GDM1 (cell line): ENCODE measurements at places on chromosomes 7 and 10.

GRCh38 chr7:130732980-130733930, 752 bp downstream of the KLF14 start:
- DNase-seq: no peak

DNA sequence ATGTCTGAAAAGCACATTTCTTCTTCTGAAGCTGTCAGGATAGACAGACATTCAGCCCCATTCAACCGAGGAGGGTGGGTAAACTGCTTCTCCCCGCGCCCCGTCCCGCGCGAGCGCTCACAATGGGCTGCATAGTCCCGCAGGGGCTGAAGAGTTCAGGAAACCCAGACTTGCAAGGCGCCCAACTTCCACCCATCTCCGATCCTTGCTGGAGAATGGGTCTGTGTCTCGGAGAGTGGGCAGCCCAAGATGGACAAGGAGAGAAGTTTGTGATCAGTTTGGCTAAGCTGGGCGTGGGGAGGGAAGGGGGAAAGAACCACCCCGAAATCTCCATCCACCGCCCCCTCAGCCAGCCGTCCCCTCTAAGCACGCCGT, 686 bp downstream of the AASS start:
- DNase-seq: no peak

GRCh38 chr10:71712572-71713134, 6.9 kb downstream of the C10orf105 start:
- no peak for DNase-seq

DNA sequence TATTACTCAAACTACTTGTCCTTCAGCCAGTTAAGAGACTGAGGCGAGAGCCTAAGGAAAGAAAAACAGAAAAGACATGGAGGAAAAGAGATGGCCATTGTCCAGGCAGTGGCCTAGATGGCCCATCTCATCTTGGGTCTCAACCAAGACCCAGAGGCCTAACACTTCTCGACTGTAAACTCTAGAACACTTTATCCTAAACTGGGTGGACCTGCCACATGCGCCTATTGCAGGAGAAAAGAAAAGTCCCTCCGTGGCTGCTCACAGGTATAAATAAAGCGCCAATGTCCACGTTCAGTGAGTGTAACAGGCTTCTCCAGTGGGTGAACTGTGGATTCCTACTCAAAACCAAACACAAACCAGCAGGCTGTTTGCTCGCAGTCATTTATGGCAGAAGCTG, 92.7 kb upstream of the DDC start:
- no peak for DNase-seq

DNA sequence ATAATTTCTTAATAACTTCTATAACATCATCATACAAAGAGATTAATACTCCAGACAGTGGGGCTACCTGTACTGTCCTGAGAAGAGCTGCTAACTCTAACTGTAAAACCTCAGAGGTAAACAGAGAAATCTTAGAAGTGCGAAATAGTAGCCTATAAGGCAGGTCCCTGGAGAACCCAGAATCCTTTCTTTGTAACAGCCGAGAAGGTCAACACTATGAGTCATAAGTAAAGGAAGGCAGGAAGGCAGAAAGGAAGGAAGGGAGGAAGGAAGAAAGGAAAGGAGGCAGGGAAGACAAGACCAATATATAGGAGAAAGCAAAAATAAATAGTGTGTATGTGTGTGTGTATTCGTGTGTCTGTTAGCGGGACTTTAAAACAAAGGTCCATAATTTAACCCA, 540.6 kb downstream of the ZWINT start:
- no peak for DNase-seq

DNA sequence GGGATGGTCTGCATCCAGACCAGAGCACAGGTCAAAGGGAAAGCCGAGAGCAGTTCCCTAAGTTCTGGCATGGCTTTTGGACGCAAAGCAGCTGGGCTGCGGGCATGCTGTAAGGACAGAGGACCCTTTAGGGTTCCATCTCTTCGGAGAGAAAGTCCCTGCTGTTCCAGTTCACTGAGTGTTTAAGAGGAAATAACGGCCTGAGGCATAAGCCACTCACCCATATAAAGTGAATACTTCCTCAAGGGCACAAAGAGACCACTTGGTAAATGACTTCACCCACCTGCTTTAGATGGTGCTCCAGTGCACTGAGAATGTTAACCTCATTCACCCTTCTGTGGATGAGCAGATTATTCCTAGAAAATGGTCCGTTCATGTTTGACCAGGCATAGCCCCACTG, 586.7 kb upstream of the GALNT17 start:
- DNase-seq: no peak

- no peak for DNase-seq
Measured at GRCh38 chr7:33191340-33191739, 62.0 kb downstream of the BBS9 start.

DNA sequence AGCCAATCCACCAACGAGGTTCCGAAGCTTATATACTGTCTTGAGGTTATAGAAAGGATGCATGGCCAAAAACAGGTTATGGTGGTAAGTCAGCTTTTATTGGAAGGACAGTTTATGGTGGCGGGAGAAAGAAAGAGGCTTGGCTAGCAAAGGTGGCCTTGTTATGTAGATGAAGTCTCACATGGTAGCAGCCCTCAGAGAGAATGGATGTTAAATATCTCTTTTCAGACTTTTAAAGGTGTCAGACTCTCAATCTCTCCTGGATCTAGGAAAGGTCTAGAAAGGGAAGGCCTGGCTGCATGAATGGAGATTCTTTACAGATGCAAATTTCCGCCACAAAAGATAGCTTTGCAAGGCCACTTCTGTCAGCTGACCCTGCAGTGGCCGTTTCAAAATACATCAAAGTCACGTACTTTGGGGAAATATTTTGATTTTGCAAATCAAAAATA, 333.8 kb downstream of the GALNT17 start:
- no peak for DNase-seq

- DNase-seq: no peak
Measured at GRCh38 chr7:101733713-101734475, 83.5 kb upstream of the CUX1 start.

DNA sequence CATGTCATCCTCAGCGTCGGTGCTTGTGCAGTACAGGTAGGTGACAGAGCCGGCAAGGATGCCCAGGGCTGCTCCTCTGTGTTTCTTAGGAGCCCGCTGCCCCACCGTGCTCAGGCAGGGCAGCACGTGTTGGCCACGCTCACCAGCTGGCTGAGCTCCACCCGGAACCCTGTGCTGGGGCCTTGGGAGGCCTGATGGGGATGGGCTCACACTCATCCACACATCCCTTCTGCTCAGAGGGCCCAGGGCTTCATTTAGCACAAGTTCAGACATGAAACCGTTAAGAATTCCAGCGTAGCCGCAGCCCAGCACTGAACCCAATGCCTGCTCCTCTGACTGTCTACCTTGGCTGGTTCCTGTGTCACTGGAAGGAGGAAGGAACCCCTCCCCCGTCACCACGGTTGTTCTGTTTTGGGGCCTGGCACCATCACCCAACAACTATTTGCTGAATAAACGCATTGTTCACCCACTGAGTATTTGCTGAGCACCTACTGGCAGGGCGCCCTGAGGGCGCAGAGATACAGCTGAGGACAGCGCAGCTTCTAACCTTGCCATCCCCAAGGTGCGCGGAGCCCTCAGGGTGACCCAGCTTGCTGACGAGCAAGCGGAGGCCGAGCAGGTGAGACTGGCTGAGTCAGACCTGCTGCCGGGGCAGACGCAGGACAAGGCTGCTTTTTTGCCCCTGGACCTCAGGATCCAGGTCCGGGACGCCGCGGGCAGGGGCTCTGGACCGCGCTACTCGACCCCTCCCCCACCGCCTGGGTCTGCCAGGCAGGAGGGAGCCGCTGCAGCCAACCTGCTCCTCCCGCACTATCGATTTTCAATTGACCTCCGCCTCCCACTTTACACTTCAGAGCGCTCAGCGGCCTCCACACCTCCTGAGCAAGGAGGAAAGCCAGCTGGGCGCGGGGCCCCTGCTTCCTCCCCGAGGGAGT, 50.6 kb upstream of the RET start:
- no peak for DNase-seq

DNA sequence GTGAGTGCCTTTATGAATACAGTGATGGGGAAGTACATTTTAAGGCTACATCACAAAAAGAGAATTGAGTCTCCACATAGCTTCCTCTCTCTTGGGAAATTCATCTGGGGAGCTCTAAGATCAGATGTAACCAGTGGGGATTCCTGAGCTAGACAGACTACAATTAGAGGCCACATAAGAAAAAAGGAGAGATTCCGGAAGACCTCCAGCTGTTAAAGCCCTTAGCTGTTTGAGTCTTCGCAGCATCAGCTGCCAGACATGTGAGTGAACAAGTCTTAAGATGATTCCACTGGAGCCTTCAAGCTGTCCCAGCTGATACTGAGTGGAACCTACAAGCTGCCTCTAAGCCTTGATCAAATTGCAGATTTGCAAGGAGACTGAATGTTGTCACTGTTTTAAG, 448.5 kb downstream of the NXPH1 start:
- DNase-seq: no peak

- no peak for DNase-seq
Measured at GRCh38 chr7:123552641-123553040, 5.0 kb downstream of the NDUFA5 start.

DNA sequence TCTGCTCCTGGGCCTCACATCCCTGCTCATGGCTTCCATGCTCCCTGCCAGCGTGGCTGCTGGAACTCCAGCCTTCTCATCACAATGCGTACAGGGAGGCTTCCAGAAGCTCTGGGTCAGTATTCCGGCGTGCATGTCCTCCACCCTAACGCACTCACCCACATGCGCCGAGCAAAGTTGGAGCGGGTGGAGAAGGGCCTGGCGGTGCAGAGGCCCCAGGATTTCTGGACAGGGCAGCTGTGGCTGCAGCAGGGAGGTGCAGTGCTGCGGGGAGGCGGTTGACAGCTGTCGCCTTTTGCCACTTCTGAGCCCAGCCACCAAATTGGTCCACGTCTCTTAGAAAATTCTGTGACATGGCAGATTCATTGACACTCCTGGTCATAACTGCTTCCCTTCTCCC, 33.6 kb upstream of the FAM20C start:
- DNase-seq: no peak

DNA sequence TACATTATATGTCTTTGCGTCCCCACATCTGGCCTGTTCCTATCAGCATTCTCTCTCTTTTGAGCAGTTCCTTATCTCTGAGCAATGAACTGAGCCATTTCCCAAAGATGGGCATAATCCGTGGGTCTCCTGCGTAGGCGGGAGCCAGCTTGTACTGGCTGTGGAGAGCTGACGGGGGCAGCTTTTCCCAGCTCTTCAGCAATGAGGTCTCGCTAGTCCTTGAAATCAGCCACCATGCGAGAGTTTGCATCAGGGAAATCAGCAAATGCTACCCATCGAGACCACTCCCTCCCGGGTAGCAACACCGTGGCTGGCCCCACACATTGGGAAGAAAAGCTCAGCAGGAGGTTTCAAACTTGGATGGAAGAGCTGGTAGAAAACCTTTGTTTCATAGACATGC, 51.9 kb upstream of the FAM180A start:
- no peak for DNase-seq

DNA sequence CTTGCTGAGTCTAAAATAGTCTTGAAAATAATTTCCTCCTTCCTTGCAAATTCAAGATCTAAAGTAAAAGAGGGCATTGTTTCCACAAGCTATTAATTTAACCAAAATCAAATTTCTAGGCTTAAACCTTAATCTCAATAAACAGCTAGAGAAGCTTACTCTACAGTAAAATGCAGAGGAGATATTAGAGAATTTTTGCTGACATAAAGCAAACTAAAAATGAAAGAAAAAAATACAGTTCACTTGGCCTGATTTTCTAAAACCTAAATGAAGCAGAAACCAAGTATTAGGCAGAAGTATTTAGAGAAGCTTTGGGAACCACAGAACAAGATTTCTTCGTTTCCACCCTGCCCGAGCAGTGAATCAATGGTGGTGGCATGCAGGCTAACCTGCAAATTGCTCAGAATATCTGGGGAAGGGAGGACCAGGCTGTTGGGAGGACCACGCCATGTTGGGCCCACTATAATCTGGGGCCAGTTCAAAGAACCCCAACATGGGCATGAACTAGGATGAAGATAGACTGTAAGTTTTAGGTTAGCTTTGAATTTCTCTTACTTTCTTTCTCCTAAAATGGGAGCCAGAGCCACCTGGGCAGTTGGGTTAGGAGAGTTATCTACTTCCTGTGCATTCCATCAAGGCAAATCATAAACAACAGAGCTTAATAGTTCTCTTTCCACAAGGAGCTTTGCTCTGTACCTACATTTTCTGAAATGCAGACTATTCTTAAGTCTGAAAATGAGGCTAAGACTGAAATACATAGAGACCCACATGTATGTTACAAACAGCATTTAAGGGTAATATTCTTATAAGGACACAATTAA, 4.1 kb downstream of the LAMB1 start:
- DNase-seq: no peak

GRCh38 chr7:44709011-44709915, 39.4 kb upstream of the ZMIZ2 start:
- no peak for DNase-seq

- no peak for DNase-seq
Measured at GRCh38 chr7:141271451-141271850, 197.6 kb downstream of the TMEM178B start.

DNA sequence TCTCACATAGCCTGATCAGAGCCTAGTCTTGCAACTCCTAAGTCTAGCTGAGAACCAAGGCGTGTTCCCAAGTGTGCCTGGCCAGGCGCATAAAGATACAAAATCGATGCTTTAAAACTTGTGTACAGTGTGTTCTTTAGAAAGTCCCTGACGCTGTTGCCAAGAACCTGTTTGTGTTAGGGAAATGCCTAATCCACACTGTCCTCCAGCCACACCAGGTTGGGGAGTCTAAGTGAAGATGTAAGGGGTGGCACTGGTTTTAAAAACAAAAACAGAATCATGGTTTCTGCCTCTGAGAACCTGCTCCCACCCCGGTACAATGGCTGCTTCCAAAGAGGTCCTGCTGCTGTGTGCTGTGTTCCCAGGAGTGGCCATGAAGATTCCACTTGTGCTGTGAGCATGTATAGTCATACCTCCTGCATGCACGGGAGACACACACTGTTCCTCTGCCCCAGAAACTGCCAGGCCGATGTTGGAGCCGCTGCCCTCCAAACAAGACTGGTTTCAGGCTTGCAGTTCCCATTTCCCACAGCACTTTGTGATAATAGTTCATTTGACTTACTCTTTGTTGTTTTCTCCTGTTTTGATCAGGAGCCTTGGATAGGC, 88.5 kb downstream of the CCNY start:
- DNase-seq: no peak

DNA sequence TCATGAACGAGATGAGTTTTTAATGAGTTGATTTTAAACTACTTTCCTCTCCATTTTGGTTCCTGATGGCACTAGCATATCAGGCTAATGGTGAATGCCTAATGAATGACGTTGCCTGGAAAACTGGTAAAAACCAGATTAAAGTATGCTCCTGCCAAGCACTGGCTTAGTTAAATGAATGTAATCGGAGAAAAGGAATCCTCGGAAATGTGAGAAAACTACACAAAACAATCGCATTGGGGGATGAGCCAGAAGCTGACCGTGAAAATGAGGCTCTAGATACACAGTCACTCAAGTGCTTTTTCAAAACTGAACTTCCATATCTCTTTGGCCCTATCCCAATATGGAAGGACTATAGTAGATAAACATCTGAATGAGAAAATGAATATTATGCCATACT, 153.8 kb upstream of the COL1A2 start:
- no peak for DNase-seq

- DNase-seq: no peak
Measured at GRCh38 chr7:112160130-112160770, 45.9 kb downstream of the DOCK4 start.
